Stimulated activated CD4-positive, alpha-beta T cell treated with anti-CD3 and anti-CD28 coated beads, Interleukin-15, amount 100 ng/mL, for 48 hours (primary cell): ENCODE measurements at places on chromosomes 5 and 9.

DNA sequence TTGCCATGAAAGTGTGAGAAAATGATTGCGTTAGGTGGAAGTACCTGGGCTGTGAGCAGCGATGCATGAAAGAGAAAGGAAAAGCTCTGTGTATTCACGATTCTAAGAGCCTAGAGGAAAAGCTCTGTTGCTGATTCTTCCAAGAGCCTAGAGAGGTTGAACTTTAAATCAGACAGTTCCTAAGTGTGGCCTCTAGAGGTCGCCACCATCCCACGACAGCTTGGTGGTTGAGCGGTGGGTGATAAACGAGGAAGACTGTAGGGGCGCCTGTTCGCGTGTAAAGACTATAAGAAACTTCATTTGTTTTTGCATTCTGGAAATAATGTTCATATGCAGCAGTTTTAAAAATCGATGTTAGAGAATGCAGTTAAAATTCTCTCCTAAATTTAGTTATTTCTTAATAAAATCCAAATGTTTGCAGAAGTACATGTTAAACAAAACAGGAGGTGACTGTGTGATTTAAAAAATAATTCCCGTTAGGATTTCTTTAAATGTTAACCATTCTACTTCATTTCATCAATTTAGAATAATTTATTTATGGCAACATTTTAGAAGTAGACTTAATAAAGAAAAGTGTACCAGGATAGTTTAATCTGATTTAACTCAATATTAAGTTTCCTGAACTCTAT, 107.7 kb downstream of the TENT4A start:
- peak; percentile 34 for DNase-seq

DNA sequence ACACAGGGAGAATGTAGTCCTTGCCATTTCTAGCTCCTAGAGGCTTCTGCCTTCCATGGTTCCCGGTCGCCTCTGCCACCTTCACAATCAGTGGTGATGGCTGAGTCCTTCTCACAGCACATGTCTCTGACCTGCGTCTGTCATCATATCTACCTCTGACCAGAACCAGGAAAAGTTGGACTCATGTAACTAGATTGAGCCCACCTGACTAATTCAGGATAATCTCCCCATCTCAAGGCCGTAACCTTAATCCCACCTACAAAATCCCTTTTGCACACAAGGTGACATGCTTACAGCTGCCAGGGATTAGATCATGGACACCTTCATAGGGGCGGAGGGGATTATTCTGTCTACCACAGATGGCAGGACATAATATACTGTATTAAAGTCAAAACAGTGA, 375.6 kb downstream of the ICE1 start:
- no peak for DNase-seq

- DNase-seq = no peak
Observed at GRCh38 chr9:99811172-99811571, 10.5 kb upstream of the NR4A3 start.

DNA sequence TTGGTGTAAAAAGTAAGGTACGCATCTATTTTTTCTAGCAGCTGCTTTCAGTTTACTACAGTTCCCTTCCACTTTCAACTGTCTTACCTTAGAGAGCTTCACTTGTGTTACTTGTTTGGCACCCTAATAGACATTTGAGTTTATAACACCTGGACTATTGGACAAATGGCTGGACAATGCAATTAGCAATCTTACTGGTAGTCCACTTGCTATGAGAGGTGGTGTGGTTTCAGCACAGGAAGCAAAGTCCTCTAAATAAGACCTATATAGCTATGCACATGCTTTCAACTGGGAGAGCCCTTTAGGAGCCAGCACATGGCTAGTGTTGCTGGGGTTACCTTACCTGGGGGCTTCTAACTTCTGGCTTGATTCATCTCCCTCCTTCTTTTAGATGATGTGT, 119.6 kb upstream of the RANBP3L start:
- DNase-seq = no peak

GRCh38 chr9:133937120-133937519, 55.0 kb downstream of the VAV2 start:
- no peak for DNase-seq

GRCh38 chr5:60339691-60340201, 360.2 kb downstream of the DEPDC1B start:
- no peak for DNase-seq

DNA sequence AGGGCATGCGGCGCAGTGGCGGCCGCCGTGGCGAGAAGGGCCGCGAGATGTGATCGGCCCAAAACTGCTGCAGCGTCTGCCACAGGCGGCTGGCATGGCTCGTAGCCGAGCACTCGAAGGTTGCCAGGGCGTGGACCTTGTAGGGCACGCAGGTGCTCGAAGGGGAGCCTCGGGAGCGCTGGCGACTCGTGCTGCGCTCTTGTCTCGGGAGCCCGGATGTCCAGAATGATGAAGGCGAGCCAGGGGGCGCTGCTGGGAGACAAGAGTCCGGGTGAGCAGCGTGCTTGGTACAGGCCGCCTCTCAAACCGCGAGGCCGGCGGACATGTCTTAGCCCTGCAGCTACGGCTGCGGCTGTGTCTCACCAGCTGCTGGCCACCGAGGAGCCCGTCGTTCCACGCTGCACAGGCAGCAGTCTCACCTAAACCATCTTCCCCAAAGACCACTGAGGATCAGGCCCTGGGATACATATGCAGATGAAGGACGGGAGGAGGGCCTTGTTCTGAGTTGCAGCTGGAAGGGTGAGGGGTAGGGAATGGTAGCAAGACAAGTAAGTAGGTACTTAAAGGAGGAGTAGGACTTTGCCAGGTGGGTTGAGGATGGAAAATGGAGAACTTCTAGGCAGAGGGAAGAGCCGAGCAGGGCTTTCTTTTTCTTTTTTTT, 1.7 kb downstream of the CBY3 start:
- DNase-seq = peak; percentile 48

DNA sequence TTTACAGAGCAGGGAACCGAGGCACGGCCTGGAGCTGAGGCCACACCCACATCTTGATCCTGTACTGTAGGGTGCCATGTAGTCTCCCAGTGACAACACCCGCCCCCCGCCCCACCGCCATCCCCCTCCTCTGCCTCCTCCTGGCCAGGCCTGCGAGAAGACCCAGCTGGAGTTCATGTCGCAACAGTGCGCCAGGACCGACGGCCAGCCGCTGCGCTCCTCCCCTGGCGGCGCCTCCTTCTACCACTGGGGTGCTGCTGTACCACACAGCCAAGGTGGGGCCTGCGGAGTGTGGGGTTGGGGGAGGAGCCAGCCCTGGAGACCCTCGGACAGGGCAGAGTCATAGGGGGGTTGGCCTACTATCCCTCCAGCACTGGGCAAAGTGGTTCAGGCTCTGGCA, 14.5 kb downstream of the ADAMTS13 start:
- DNase-seq = no peak

GRCh38 chr9:87359958-87360601, 137.6 kb upstream of the DAPK1 start:
- DNase-seq = no peak

- no peak for DNase-seq
Observed at GRCh38 chr5:120872297-120872696, 408.2 kb downstream of the PRR16 start.

DNA sequence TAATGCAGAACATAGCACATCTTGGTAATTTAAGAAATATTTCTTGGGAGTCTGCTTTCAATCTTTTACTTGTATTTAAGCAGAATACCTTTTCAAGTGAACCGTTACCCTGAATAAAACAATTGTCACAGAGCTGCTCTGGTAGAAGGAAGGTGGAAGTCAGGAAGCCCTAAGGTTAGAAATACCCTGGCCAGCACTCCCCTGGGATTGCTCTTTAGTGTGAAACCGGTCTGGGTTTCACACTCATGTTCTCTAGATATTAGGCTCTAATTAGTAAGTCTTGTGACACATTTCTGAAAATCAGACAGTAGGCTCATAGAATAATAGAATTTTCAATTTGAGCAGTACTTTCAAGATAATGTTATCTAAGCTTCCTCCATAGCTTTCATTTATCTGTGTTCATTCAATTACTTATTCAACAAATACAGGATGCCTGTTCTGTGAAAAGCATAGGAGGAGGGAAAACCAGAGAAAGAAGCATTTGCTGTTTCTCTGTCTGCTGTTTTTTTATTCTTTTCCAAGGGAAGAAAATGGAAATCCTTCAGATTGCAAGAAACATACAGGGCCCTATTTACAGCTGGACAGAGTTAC, 825.5 kb downstream of the TLR4 start:
- DNase-seq = no peak

GRCh38 chr5:124677374-124678351, 68.8 kb downstream of the ZNF608 start:
- no peak for DNase-seq

DNA sequence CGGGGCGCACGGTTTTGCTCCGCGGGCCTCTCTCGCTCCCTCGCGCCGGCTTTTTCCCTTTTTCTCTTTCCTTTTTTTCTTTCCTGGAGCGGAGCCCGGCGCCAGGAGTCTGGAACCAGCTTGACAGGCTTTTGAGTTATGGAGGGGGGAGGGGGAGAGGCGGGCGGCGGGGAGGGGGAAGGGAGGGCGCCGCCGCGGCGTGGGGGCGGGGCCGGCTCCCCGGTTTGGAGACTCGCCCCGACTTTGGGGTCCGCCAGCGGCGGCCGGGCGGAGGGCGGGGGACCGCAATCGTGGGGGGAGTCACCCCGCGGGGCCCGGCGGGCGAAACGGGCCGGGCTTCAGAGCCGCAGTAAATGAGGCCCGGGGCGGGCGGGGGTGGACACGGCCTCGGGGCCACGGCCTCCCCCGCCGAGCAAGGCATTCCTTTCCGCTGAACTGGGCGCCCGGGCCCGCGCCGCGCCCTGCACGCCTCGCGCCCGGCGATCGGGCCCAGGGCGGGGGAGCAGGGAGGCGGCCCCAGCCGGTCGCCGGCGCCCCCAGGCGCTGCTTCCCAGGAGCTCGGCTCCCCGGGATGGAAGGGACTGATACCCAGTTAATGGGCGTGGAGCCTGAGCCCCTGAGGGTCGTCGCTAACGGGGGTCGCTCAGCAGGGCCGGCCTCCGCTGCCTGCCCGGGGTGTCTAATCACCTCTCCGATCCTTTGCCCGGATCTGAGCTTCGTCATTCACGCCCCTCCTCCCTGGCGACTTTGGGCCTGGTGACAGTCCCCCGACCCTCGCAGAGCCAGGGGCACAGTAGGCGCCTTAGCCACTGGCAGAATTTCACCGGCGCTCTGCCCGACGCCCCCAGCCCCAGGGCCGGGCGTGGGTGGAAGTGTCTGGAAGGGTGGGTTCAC, 138.1 kb downstream of the C9orf50 start:
- DNase-seq = no peak

GRCh38 chr5:40166802-40167201, 512.9 kb upstream of the PTGER4 start:
- no peak for DNase-seq

GRCh38 chr9:112659906-112660305, 58.0 kb downstream of the INIP start:
- no peak for DNase-seq

DNA sequence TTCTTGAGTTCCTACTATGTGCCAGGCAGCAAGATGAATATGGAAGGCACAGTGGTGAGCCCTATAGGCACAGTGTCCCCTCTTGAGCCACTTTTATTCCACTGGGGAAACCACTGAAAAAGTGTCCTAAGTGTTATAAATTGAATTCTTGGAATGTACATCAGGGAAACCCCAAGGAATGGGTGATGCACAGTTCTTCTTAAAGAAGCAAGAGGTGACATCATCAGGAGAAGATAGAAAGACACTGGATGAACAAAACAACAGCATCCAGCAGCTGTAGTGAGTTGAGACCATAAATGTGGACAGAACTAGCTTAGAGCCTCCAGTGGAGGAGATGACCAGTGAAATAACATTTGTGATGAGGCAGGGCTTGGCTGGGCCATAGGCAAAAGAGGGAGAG, 199.2 kb upstream of the ANKRD55 start:
- DNase-seq = no peak

GRCh38 chr5:157459715-157460599, at the start of gene NIPAL4:
TSS of gene NIPAL4 (plus strand) at chr5:157460213. CDS start at chr5:157460321, 108 bp downstream.
- DNase-seq = peak; percentile 25

DNA sequence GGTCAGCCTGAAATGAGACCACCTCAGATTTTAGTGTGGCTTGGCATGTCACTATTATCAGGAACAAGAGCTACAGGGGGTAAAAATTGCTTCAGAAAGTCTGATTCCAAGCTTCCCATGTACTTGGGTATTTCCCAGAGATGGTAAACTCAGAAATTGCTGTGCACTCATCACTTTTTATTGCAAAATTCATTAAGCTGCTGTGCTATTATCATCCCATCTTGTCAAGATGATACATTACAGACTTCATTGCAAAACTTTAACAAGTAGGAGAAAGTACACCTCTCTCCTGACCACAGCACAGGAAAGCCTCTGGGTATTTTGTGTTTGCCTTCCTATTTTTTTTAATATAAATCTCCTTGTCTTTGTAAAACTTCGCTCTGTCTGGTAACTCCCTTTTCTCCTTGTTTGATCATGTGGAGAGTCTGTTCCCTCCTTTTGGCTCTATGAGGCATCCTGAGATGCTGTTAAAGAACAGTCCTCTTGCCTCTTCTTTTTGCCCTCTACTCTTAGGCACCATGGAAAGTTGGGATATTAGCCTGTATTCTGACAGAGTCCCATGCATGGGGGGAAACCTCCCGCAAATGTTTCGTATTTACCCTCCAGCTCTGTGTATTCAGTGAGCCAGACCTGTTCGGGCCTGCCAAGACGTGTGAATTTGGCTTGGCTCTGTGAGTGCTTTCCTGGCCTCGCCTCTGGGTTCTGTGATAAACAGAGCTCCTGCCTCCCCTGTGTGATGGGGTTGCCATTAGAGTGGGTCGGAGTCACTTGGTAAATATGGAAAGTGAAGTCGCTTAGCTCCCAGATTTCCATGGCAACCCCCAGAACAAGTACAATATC, 260.7 kb downstream of the NR3C1 start:
- DNase-seq = no peak

GRCh38 chr5:149749481-149750365, 19.6 kb downstream of the PPARGC1B start:
- no peak for DNase-seq

DNA sequence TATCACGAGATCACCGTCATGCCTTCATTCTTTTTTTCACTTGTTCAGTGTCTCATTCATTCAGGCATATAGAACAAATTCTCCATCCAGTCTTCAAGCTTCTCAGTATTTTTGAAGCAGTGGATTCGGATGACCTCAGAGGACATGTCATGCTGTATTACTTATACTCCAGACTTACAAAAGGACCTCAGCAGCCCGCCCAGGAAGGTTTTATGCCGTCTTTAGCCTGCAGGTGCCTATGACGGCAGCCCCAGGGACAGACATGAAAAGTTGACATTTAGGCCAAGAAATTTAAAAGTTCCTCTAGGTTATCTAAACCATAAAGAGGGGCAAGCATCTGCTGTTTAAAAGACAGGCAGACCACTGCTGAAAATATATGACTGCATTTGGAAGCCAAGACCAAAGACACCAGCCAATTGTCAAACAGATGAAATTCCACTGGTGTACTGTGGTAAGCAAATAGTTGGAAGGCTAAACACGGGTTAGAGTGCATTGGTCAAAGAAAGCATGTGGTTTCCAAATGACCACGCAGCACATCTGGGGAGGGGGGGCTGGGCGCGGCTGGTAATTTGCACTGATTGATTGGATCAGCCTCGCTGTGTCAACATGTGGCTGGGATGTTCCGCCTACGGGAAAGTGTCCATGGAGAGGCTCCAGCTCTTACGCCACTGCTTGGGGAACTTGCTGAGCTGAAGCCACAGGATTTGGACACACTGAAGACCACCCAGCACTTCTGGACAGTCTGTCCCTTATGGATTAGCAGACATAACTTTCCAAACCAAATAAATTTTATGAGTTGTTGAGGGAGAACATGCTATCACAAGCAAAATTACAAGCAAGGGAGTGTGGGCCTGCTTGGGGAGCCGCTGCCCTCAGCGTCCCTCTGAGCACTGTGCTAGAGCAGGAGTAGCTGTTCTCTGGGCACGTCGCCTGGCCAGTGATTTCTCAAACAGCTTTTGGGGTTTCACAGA, 173.6 kb downstream of the FANCC start:
- no peak for DNase-seq

GRCh38 chr9:7081065-7081600, 323.4 kb downstream of the KDM4C start:
- no peak for DNase-seq
